CD14-positive monocyte (primary cell): ENCODE measurements at places on chromosomes 2 and 18. TPM values are rescaled to one million over a fixed set of nuclear protein-coding genes. Genes with fewer than 3 reads are reported as not detected.

MBD5 gene
- polyA plus RNA-seq = 3.5 TPM

ZNF385B gene
- polyA plus RNA-seq = not detected

AGXT gene
- polyA plus RNA-seq = not detected in 2 replicates

PFN4 gene
- not detected for polyA plus RNA-seq

ZEB2 gene
- polyA plus RNA-seq = 76.8 TPM

GNLY gene
- 11.1 TPM for polyA plus RNA-seq

LYG2 gene
- polyA plus RNA-seq = not detected

UCN gene
- 2.2 and 4.1 TPM in 2 replicates for polyA plus RNA-seq

DSEL gene
- 0.03 TPM for polyA plus RNA-seq

TCF7L1 gene
- polyA plus RNA-seq = 0.09 TPM in 1 of 2 replicates, not detected in the other

CDC42EP3 gene
- polyA plus RNA-seq = 272 TPM

MAB21L4 gene
- not detected for polyA plus RNA-seq
